ENCODE measurements at places on chromosomes 7 and 10. TPM values are rescaled to one million over a fixed set of nuclear protein-coding genes. Genes with fewer than 3 reads are reported as not detected.

The ENKUR gene
- total RNA-seq = 0.13 TPM

The CRHR2 gene
- total RNA-seq = not detected

GRCh38 chr10:94286901-94287300 is 75.8 kb downstream of the NOC3L start:
- no peak for DNase-seq

The TAS2R16 gene
- not detected for total RNA-seq

The PRLHR gene
- not detected for total RNA-seq

The ELFN1 gene
- 1.2 TPM for total RNA-seq

- DNase-seq = no peak
Observed at GRCh38 chr7:50709151-50709550, 73.5 kb downstream of the GRB10 start.

The HECW1 gene
- not detected for total RNA-seq

DNA sequence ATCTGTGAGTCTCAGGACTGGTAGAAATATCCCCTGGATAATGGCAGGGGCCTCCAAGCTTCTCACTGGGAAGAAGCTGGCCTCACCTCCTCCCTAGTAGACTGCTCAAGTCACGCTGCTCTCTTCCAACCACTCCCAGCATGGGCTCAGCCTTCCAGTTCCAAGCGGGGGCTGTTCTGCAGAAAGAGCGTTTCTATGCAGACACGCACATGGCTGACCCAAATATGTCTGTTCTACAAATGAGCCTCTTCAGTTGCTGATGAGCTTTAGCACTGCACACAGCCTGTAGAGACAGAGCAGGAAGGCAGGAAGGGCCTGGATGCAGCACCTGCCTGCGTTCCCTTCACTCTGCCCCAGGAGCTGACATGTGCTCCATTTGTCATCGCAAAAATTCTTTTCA is 523.9 kb upstream of the MGMT start:
- no peak for DNase-seq

The C10orf53 gene
- total RNA-seq = not detected

GRCh38 chr7:85927226-85927625 is 716.5 kb upstream of the GRM3 start:
- no peak for DNase-seq

DNA sequence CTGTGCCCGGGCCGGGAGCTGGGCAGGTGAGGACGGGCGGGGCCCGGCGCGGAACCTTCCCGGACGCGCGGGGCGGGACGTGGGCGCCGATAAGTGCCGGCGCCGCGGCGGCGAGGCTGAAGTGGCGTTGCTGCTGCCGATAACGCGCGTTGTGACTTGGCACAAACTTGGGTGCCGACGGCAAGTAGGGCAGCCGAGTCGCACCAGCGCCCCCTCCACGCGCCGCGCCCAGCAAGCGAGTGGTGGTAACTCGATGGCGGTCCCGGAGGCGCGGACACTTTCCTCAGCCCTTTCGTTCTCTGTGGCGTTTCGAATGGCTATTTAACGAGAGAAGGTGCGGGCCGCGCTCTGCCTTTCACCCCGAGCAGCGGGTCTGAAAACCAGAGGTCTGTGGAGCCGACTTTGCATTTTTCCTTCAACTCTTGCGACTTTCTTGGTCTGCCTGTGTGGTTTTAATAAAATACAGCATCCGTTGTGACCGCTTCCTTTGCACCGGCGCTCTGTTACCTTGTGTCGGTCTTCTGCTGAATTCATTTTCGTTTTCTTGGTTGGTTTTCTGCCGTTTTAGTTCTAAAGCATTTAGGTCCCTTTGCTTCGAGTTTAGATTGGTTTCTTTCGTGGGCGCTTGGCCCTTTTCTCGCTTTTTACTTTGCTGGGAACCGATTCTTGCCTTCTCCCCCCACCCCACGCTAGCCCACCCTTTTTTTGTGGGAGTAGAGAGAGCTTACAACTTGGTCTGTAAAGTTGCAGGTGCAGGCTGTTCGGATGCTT is 701 bp downstream of the STK17A start:
- DNase-seq = no peak

GRCh38 chr7:137670222-137671064 is 176.3 kb downstream of the DGKI start:
- DNase-seq = no peak

The ALOX5 gene
- total RNA-seq = 0.40 TPM

DNA sequence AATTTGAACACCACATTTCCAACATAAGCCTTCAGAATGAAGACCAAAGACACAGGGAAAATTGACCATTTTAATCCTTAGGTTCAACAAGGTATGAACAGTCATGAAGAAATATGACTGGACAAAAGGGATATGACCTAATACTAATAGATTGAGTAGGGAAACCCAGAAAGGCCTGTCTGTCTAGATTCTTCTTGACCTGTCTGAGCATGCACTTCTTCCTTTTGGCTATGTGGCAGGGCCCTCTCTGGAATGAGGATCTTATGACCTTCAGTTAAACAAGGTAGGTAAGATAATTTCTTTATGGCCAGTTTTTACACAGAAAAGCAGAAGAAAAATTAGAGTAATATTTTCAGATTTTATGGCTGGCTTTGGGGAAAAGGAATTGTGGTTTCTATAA is 3.0 kb upstream of the PHYHIPL start:
- DNase-seq = no peak

The AKR1D1 gene
- not detected for total RNA-seq

DNA sequence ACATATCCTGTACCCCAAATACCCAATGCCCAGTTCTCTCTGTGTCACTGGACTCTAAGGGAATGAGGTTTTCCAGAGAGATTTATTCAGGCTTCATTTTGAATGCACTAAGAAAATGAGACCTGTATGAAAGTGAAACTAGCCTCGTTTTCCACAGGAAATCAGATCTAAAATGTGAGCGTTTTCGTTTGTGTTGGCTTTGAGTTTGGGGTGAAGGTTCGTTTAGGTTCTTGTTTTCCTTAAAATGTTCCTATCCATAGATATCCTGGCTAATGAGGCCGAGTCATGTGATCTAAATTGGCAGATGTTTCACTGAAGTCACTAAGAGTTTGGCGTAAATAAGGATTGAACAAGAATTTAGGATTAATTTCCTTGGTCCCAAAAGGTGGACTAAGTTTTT is 90.9 kb upstream of the BMPER start:
- DNase-seq = no peak

DNA sequence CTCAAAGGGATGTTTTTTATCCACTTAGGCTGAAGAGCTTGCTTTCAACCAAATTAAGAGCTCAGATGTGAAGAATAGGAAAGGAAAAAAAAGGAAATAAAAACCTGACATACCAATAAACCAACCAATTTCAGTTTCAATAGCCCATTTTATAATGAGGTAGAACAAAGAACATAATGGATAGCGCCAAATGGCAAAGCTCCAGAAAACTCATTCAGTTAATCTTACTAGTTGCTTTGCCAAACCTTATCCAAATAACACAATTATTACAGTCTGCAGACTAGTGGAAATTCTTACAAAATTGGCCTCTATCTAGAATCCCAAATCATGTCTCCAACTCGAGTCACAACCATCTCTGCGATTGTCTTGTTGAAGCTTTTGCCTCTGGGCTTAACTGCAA is 337.0 kb downstream of the CRPPA start:
- peak; percentile 41 for DNase-seq

DNA sequence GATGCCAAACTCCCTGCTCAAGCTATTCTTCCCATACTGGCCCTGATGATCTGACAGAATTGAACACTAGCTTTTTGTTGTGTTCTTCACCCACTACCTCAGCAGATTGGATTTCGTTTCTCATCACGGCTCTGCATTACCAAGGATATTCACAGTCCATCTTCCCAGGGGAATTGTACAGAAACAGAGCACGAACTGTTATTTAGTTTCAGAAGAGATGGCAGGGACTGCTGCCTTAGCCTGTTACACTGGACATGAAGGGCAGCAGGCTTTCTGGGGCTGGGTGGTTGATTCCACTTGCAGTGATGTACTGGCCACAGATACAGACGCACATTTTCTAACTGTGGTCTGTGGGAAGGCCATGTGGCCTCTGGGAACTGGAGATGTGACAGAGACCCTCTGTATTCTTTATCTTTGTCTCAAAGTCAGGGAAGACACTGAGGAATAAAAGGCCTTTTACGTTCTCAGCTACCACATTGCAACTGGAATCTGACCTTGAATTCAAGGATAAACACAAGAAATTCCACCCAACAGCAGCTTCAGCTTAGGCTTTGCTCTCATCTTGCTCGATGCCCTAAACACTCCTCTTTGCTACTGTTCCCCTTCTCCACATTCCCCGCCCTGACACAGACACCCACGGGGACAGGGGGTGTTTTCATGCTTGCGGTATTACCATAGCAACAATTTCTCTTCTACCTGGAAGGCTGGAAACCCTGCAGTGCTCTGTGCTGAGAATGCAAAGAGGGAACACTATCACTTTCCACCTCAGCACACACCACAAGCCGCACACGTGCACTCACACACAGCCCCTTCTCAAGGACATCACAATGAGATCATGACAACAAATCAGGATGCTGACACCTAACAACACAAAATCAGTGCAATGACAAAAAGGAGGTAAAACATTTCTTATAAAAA is 81.7 kb downstream of the RNF216 start:
- DNase-seq = no peak

The GRM3 gene
- not detected for total RNA-seq

GRCh38 chr7:149606826-149607225 is 109.2 kb upstream of the ZNF746 start:
- no peak for DNase-seq

The PRPS1L1 gene
- total RNA-seq = not detected

DNA sequence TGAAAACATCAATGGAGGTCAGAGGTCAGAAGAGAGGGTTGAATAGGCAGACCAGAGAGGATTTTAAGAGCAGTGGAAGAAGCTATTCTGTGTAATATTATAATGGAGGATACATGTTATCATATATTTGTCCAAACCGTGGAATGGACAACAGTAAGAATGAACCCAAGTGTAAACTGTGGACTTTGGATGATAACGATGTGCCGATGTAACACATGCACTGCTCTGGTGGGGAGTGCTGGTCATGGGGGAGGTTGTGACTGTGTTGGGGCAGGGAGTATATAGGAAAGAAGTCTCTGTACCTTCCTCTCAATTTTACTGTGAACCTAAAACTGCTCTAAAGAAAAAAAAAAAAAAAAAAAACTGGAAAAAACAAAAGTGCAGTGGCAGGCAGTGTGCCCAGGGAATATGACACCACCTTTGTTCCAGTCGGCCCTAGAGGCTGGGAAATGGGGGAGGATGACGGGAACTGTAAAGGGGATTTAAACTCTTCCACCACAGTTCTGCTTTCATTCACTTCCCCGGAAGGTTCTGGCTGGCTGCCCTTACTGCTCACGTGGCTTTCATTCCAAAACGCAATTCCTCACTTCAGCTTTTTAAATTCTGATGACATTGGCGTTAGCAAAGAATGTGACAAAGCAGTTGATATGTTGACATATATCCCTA is 113.7 kb upstream of the ANKRD1 start:
- DNase-seq = peak; percentile 7

- DNase-seq = no peak
Observed at GRCh38 chr7:7504910-7505704, 30.6 kb downstream of the COL28A1 start.

DNA sequence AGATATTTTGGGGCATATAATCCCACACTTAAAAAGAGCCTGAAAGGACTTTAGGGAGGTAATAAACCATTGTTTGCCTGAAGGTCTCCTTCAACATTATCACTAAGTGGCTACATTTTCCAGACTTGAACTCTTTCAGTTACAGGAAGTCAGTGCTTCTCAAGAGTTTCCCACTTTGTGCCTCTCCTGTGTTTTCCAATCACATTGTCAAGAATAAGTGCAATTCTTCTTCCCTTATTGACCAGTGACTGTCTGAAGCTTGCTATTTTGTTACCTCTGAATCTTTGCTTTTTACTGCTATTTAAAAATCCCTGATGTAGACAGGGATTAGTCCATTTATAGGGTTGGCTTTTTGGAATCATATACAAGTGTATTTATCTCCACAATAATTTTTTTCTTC is 346.7 kb upstream of the ANKRD30A start:
- DNase-seq = no peak

DNA sequence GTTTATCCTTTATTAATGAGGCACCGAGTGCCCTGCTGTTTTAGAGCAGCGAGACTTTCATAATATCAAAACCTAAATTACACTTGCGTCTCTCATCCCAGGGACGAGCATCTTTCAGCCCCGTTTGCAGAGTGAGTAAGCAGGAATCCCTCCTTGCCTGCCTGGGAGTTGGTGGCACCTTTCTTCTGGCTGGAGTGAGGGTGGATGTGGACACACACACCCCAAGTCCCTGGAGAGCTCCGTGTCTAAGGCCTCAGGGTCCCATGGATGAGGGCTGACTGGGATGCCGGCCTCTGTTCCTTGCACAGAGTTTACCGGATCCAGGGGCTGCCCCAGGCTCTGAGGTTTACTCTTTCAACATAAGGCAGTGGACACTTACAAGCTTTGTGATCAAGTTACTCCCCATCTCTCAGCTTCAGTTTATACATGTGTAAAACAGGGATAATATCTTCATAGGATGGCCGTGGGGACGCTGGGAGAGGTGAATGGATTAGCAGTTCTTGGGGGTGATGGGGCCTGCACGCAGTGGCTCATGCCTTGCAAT is 24.5 kb downstream of the POLL start:
- no peak for DNase-seq

DNA sequence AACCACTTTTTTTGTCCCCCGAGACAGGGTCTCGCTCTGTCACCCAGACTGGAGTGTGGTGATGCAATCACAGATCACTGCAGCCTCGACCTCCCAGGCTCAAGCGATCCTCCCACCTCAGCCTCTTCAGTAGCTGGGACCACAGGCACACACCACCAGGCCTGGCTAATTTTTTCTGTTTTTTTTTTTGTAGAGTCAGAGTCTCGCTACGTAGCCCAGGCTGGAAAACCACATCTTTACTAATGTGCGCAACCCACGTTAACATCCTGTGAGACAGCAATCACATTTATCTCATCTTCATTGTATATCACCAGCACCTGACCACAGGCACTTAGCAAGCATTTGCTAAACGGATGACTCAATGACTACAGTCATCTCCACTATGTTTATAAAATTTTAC is 77.8 kb upstream of the ATP6V0A4 start:
- no peak for DNase-seq

DNA sequence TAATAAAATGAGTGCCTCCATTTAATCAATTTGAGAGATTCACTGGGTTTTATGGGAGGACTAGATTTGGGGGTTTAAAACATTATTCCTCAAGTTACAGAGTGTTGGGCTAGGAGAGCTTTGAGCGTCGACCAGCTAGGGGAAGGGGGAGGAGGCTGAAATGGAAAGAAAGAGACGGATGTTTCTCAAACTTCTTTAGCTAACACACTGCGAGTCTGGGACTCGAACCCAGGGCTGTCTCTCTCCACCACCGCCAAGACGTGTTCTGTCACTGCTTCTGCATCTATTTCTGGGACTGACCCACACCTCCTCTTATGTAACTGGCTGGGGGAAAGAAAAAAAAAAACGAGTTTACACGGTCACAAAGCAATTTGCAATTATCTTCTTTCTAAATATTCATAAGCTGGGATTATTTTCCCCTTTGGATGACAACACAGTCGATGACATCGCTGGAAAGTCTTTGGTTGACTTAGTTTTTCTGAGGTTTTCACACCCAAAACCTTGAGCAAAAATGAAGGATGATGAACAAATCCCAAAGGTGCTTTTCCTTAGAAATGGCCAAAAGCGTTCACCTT is 27.2 kb downstream of the CHST15 start:
- no peak for DNase-seq

- DNase-seq = no peak
Observed at GRCh38 chr7:88337572-88337971, 30.9 kb upstream of the STEAP4 start.

Measured in pulmonary artery endothelial cell (primary cell).